ENCODE measurements at places on chromosomes 3 and 15.

- no peak for DNase-seq
Observed at GRCh38 chr3:52682016-52682415, 3.7 kb downstream of the PBRM1 start.

- DNase-seq, result no peak
Observed at GRCh38 chr3:190089711-190090110, 31.0 kb downstream of the P3H2 start.

DNA sequence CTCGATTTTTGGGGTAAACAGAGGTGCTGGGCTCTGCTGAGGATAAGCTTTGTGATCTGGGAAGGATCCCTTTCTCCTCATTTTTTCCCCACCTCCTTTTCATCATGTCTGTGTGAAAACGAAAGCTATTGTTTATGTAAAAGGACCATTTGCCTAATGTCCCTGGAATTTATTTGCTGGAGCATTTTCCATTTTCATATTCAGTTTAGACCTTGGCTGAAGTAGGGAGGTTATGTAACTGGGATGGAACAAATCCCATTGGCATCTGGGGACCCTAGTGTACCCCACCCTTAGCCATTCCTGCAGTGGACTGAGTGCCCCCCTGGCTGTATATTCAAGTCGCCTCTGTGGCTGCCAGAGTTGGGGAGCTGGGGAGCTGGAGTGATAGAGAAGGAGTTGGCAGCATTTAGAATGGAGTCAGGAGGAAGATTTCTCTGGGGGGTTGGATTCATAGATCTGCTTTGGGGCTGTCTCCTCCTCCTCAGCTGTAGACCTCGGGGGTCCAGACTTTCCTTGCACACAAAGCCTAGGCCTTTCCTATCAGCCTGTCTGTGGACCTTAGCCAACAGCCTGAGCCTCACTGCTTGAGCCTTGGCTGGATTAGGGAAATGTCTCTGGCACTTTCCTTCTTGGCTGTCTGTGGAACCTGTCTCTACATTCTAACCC is 270.4 kb upstream of the CTDSPL start:
- no peak for DNase-seq

DNA sequence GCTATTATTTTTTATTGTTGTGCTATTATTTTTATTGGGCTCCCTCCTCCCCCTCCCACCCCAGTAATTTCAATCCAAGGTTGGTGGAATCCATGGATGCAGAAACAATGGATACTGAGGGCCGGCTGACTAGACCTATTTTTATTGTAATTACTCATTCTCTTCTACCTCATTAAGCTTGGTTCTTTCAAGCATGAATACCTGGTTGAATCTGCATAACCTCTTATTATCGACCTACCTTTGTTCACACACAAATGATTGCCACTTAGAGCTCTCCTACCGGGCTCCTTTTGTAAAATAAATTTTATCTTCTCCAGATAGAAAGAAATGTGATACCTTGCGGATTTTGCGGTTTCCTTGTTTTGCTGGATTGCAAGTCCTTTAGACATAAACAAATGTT is 31.6 kb downstream of the BTD start:
- DNase-seq, result no peak

Measured in CD4-positive, alpha-beta T cell treated with Interleukin-15 for 1 hour (primary cell).